Activated CD4-positive, alpha-beta T cell treated with anti-CD3 and anti-CD28 coated beads, Interleukin-10, Interleukin-2, amounts not matched to agents 100 ng/mL and 50 ng/mL, durations not matched to agents 16 hours and 8 hours (primary cell): ENCODE measurements at places on chromosomes 12 and 14.
A peak's percentile ranks its signal among the peaks of the same experiment; 100 is the strongest.

DNA sequence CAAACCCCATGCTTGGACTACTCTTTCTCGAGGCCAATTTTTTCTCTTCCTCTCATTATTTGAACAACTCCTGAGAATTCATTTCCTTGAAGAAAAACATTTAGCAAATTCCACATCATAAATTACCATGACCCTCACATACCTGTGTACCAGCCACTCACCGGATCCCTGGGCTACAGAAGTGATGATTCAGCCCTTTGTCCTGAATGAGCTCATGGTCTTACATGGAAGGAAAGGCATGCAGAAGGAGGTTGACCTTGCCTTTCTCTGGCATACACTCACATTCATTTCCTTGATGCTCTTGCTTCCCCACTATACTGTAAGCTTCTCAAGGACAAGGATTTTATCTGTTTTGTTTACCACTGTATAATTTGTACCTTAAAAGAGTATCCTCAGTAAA, 191.5 kb downstream of the SLC5A8 start:
- DNase-seq: no peak

GRCh38 chr14:57139173-57139572, 129.5 kb downstream of the EXOC5 start:
- no peak for DNase-seq

DNA sequence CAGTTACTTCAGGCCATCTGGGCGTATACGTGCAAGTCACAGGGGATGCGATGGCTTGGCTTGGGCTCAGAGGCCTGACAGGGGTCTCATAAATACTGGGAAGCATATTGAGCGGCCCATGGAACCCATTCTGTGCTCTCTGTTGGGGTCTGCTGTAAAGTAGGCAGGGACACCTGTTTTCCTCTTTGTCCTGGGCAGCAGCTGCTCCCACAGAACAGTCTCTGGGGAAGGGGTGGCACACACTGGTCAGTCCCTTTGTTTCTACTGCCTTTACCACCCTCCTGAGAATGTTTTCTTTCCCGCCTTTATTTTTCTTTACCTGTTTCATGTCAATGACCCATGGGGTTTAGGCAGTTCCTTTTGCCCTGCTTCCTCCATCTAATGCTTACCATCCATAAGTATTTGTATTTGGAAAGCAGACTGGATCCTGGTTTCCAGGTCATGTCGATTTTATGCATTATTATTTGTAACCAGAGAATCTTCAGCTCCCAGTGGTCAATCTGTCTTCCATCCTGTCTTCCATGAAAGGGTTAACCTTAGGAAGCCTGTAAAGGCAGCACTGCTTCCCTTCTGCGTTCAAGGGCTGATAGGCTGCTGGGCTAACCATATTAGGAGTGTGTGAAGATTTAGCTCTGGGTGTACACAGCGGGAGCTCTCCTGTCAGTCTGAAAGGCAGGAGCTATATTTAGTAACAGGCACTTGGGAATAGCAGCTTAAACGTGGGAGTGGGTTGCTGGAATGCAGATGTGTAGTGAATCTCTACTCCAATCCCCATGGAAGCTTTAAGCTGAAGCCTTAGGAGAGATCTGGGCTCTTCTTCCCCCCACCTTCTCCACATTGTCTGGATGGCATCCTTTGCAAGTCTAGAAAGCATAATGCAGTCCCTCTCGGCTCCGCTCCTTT, 124.0 kb downstream of the DYRK2 start:
- DNase-seq: no peak

DNA sequence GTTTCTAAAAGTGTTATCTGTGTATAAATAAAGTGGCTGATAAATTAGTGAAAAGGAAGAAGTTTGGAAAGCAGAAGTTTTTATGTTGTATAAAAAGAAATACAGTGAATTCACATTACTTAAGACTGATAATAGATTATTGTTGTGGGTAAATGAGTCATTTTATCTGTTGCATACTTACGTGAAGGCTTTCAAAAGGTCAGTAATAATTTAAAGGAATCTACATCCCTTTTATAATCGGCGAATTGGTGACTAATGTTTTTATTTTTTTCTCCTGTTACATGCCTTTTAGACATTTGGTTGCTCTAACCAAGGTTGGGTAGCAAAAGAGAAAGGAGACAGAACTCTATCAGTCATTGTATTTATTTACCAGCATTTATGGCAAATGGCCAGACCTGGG, 155.9 kb downstream of the SLC41A2 start:
- DNase-seq: no peak

DNA sequence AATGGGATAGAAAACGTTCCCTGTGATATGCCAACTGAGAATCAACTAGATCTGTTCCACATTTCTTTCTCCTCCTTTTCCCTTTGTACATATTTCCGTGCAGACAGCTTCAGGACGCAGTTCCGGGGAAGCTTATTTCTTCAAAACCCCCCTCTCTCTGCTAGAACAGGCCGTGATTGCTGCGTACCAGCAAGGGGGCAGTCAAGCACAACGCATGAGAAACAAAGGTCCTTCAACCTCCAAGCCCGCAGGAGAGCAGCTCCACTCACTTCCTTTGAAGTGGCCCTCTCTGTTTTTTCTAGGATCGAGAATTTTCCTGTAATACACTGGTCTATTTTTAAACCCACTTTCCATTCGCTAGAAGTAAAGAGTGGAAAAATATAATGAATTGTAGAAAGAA, 80.8 kb downstream of the ZNF664 start:
- no peak for DNase-seq

DNA sequence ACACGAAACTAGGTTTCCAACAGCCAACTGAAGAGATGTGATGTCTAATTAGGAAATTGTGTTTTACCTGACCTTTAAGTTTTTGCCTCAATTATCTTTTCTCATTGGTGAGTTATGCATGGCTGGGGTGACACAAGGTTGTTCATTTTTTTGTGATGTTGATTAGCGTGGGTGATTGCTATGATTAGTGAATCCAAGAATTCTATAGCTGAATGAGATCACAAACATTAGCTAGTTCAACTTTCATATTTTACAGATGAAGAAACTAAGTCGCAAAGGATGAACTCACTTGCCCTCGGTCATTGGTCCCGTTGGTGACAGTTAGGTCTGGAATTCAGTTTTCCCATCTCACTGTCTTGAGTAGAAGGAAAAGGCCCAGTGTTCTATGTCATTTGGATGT, 32.6 kb upstream of the LMNTD1 start:
- DNase-seq: no peak

GRCh38 chr12:84506282-84506681, 406.3 kb downstream of the SLC6A15 start:
- DNase-seq: no peak

- no peak for DNase-seq
Observed at GRCh38 chr12:107544937-107545336, 140.7 kb upstream of the PWP1 start.

DNA sequence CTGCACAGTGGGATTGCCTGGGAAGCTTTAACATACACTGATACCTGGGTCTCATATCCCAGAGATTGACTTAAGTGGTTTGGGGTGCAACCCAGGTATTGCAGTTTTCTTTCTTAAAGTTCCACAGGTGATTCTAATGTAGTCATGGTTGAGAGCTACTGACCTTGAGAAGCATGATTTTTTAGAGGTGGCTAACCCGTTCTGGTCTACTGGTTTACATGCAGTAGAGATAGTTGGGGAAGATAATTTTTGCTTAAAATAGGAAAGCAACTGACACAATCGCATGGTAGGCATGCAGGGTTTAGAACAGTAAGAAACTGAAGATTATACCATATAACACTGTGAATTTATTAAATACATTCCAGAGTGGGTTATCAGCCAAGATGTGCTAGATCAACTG, 134.2 kb upstream of the DNM1L start:
- no peak for DNase-seq

GRCh38 chr12:122437656-122438121, 15.2 kb upstream of the CLIP1 start:
- DNase-seq: no peak

DNA sequence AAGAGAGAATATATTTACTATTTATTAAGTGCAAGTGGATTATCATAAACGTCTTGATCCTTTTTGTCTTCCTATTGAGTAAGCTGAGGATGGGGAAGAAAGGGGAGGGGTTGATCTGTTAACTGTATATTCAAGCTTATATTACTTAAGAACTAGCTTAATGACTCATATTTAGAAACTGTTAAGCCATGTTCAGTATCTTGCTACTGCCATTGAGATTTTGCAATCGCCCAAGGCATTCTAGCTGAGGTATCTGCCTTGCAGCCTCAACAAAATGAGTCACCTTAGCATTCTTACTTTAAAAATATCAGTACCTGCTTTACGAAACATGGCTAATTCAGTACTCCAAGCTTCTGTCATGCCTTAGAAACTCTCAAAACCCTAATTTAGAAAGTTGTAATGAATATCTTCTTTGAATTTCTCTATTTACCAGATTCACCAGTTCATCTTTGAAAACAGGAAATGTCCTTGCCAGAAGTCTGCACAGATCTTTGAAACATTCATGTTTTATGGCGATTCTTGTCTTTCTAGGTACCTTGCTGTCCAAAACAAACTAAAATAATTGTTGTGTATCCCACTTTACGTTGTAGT, 76.1 kb downstream of the ALG10B start:
- peak; percentile 34 for DNase-seq

GRCh38 chr14:102583726-102584125, 8.7 kb upstream of the RCOR1 start:
- DNase-seq: no peak

DNA sequence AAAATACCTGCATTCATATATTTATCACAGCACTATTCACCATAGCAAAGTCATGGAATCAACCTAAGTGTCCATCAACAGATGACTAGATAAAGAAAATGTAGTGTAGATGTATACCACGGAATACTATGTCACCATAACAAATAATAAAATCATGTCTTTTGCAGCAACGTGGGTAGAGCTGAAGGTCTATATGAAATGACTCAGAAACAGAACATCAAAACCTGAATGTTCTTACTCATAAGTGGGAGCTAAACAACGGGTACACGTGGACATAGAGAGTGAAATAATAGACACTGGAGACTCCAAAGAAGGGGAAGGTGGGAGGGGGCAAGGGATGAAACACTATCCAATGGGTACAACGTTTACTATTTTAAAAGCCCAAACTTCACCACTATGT, 37.9 kb downstream of the SLC38A1 start:
- DNase-seq: peak; percentile 53

- peak; percentile 75 for DNase-seq
Observed at GRCh38 chr14:77301103-77301502, 19.6 kb downstream of the POMT2 start.

- no peak for DNase-seq
Observed at GRCh38 chr14:69291396-69291795, 31.4 kb downstream of the GALNT16 start.

DNA sequence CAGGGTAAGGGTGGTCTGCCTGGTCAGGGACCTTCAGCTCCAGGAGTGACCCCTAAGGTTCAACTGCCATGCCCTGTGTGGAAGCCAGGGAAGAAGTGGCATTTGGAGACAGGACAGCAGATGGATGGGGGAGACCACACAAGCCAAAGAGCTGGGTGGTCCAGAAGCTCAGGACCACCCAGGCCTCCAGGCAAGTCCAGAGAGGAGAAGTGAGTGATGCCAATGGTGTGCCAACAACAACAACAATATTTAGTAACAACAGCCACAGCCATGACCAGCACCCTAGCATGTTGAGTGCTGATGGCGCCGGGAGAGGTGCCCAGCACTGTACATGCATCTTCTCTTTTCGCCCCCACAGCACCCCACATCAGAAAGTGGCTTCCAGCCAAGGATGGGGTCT, 113.7 kb downstream of the ESRRB start:
- DNase-seq: no peak
